Activated CD4-positive, alpha-beta T cell treated with anti-CD3 and anti-CD28 coated beads for 24 hours (primary cell): ENCODE measurements at places on chromosomes 16 and 17.

- no peak for DNase-seq
Observed at GRCh38 chr16:642189-643049, 791 bp downstream of the MCRIP2 start.

GRCh38 chr16:61005952-61006351 is 1030.3 kb downstream of the CDH8 start:
- no peak for DNase-seq

- no peak for DNase-seq
Observed at GRCh38 chr16:71287911-71288310, 1.3 kb downstream of the CMTR2 start.

- DNase-seq = no peak
Observed at GRCh38 chr17:6989779-6990178, 6.1 kb upstream of the ALOX12 start.

GRCh38 chr16:62424206-62424605 is 388.0 kb upstream of the CDH8 start:
- no peak for DNase-seq

- DNase-seq = no peak
Observed at GRCh38 chr17:8494506-8495111, 58.9 kb downstream of the NDEL1 start.

- no peak for DNase-seq
Observed at GRCh38 chr17:29880031-29880430, 50.0 kb downstream of the SSH2 start.

DNA sequence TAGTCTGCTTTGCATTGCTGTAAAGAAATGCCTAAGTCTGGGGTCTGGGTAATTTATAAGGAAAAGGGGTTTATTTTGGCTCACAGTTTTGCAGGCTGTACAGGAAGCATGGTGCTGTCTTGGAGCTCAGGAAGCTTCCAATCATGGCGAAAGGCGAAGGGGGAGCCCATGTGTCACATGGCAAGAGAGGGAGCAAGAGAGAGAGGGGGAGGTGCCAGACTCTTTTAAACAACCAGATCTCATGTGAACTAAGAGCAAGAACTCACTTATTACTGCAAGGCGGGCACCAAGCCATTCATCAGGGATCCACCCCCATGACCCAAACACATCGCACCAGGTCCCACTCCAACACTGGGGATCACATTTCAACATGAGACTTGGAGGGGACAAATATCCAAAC is 148.2 kb upstream of the HS3ST2 start:
- no peak for DNase-seq

- DNase-seq = no peak
Observed at GRCh38 chr17:7588553-7589203, 1.2 kb downstream of the SOX15 start.

DNA sequence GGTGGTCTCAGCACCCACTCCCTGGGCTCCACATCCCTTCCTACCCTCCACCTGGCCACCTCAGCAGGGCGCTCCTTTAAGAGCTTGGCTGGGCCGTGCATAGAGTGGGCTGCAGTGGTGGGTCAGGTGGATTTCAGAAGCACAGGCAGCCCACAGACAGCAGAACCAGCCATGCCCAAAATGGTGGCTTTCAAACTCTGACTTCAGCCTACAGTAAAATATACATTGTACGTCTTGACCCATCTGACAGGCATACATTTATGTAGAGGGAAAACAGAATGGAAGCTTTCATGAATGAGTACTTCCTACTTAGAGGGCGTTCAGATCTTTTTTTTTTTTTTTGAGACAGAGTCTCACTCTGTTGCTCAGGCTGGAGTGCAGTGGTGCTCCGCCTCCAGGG is 26.0 kb upstream of the LASP1NB start:
- DNase-seq = no peak
